ENCODE measurements at places on chromosomes 1 and 21. TPM values are rescaled to one million over a fixed set of nuclear protein-coding genes. Genes with fewer than 3 reads are reported as not detected.

GRCh38 chr1:155105604-155106011 is 22.1 kb upstream of the EFNA1 start:
- no peak for DNase-seq

- DNase-seq, result peak; percentile 66
Observed at GRCh38 chr1:47023268-47024140, at the start of gene CYP4X1. Gene CYP4X1, plus strand, starts transcription at chr1:47023669. Its CDS starts 149 bp downstream, at chr1:47023818.

- no peak for DNase-seq
Observed at GRCh38 chr1:55781944-55782482, 566.8 kb upstream of the USP24 start.

- DNase-seq, result no peak
Observed at GRCh38 chr1:55446351-55446750, 231.2 kb upstream of the USP24 start.

GRCh38 chr1:106564192-106564591 is 492.3 kb upstream of the PRMT6 start:
- no peak for DNase-seq

- no peak for DNase-seq
Observed at GRCh38 chr1:6907201-6907600, 121.9 kb downstream of the CAMTA1 start.

DNA sequence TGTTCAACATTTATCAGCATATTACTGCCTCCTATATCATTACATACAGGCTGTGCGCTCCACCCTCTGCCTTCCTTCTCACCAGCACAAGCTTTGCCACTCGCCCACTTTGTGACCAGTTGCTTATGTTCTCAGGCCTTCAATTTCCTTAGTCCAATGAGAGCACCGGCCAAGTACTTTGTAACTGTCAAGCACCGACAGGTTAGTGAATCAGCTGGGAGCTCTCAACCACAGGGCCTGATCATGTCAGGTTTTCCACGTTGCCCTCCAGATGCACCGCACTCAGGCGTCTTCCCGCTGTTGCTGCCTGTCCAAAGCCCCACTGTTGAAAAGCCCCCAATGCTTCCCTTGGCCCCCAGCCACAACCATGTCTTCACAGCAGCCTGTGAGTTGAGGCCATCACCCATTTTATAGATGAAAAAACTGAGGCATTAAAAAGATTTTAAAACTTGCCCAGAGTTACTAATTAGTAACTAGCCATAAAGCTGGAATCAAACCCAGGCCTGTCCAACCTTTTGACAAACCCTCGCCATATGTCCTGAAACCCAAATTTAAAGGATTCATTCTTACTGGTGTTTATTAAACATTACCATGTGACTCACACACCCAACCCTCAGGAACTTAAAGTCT is 3.4 kb upstream of the KCNN3 start:
- no peak for DNase-seq

Gene VWA5B1
- total RNA-seq, result 1.9 TPM

Gene RABIF
- total RNA-seq, result 10.0 TPM

Measured in type B pancreatic cell (in vitro differentiated cells).